ENCODE measurements at places on chromosomes 6 and 20.

DNA sequence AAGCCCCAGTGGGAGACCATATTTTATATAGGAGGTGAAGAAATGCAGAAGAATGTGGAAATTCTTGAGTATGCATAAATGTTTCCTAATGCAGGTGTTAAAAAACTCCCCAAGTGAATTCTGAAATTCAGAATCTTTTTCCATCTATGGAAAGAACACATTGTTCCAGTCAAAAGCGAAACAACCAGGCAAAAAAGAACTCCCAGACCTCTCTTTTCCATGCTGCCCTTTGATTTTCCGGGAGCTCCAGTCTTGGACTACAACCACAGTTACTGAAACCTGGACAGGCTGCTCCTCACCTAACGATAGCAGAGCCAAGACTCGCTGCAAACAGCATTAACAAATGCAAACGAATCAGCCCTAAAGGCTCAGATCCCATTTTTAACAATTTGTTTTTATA is 108.7 kb upstream of the CNKSR3 start:
- no peak for DNase-seq

GRCh38 chr6:90004511-90004910 is 110.2 kb downstream of the GJA10 start:
- no peak for DNase-seq

DNA sequence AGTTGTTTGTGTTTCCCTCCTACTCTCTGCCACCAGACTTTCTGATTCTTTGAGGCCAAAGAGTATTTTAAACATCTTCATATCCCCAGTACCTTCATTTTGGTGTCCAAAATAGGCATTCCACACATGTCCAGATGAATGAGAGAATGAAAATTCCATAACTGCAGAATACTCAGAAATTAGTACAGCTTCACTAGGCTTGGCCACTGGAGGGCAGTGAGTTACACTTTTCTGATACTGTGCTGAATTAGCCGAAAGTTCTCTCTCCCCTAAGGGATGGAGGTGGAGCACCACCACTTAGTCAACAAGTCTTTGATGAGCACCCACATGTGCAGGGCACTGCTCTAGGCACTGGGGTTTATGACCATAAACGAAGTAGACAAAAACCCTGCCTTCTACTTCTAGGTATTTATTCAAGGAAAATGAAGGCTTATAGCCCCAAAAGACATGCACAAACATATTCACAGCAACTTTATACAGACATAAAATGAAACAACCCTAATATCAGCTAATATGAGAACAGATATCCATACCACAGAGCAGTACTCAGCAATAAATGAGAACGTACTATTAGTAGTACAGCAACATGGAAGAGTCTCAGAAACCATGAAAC is 46.1 kb upstream of the TMEM217 start:
- peak; percentile 90 for DNase-seq

DNA sequence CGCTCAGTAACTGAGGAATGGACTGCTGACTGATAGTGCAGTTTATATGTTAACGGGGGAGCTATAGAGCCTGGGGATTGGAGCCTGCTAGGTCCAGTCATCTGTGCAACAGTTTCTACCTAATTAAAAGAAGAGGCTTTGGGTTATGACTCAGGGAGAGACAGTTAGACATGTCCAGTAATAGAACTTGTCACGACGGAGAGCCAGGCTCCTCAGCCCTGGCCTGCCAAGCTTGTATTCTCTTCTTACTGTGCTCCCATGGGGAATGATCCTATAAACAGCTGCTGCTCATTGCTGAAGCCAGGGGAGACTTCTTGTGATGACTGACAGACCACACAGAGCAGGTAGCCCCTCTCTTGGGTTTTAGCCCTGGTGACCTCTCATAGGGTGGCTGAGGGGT is 69.3 kb downstream of the SYNJ2 start:
- DNase-seq, result no peak

GRCh38 chr6:89910902-89911240 is 16.6 kb downstream of the GJA10 start:
- DNase-seq, result no peak

All from erythroblast (primary cell).